ENCODE measurements at places on chromosomes 6 and 20. TPM values are rescaled to one million over a fixed set of nuclear protein-coding genes. Genes with fewer than 3 reads are reported as not detected.

- no peak for DNase-seq
Observed at GRCh38 chr6:159038914-159039884, 5.6 kb downstream of the TAGAP start.

GRCh38 chr20:32567384-32568178 is 17.6 kb downstream of the NOL4L start:
- DNase-seq: no peak

GRCh38 chr6:111484633-111484930 is 1.6 kb upstream of the REV3L start:
- DNase-seq: no peak

DNA sequence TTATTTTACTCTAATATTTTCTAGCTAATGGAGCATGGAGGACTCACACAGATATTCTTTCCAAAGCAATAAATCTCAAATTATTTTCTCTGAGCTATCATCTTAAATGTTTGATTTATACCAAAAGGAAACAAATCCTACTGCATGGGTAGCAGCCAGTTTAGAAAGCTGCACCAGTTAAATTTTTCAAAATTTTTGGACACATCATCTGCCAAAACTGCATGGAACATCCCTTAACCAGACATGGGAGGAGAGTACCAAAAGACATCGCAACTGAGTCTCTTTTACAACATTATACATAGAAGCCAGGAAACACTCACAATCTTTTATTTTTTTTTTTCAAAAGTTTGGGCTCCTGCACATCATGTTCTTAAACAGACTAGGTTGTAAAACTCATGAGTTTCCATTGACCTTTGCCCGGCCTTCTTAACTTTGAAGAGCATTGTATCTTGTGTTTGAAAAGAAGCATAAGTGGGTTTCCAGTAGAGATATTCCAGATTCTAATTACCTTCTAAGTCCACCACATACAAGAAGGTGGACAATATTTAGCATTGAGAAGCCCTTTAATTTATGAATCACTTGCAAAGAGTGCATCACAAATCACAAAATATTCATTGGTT is 87.7 kb upstream of the HMGCLL1 start:
- no peak for DNase-seq

GRCh38 chr20:62817975-62818591 is 1.2 kb downstream of the COL9A3 start:
- no peak for DNase-seq

- DNase-seq: peak; percentile 62
Observed at GRCh38 chr6:41332842-41333736, 2.3 kb upstream of the NCR2 start.

COMMD7 gene
- total RNA-seq: 28.7 TPM

LY6G6F gene
- not detected for total RNA-seq

DNA sequence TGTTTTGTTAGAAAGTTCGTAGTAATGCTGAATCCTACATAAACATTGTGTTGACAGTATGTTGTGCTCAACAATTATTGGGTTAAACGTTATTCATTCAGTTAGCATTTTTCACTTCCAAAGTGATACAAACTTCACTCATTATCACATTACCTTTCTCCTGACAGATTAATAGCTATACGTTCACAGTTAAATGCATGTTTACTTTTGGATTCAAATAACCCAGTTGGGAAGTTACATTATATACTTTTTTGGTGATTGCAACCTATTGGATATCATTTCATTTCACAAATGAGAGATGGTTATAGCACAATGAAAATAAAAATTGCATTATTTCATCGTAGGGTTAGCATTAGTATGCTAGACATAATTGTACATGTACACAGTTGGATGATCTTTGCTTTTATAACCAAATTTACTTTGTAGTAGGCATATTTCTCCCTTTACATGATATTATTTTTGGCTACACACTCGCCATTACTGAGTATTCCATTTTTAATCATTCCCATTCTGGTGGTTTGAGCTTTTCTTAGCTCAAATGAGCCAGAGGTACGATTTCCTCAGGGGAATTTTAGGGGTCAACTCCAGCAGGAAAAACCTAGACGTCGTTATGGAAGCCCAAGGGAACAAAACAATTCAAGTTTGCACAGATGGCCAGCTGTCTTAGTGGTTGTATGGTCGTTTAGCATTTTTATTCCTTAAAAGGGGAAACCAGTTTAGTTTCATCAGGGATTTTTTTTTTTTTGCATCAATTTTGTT is 2.1 kb upstream of the HIVEP1 start:
- no peak for DNase-seq

DNA sequence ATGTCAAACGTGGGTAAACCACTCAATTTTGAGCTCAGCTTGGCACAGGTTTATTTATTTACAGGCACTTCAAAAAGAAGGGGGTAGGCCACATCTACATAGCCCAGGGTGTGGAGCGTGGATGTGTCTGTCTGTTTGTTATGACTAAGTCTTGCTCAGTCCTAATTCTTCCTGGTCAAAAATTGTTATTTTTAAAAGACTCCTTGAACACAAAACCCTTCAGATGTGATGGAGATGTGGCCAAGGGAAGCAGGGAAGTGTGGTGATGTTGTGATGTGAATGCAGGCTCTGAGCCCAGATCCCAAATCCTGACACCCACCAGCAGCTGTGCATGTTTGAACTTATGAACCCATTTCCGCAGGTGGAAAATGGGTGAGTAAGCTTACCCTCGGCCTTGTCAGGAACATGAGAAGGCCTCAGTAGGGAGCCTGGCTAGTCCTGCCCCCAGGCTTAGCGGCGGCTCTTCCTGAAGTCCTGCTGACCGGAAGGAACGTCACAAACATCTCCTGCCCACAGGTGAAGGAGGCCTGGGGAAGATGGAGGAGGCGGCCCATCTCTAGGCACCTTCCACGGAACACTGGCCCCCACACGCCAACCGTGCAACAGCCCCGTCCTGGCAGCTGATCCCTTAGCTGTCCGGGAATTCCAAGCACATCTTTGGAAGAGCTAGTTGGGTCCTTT is 119.7 kb downstream of the MYLK4 start:
- DNase-seq: no peak

TLDC2 gene
- total RNA-seq: 3.9 TPM

MYMX gene
- total RNA-seq: not detected

CRISP3 gene
- total RNA-seq: 19.2 TPM

SLC32A1 gene
- total RNA-seq: not detected

- peak; percentile 52 for DNase-seq
Observed at GRCh38 chr20:36285746-36286447, 20.2 kb upstream of the DLGAP4 start.

FABP7 gene
- total RNA-seq: not detected

GRCh38 chr6:158070513-158070912 is 88.8 kb downstream of the SYNJ2 start:
- no peak for DNase-seq

CGA gene
- not detected for total RNA-seq

GRCh38 chr6:142647449-142648035 is 297.4 kb downstream of the HIVEP2 start:
- DNase-seq: no peak

- DNase-seq: no peak
Observed at GRCh38 chr6:5197084-5197483, 63.7 kb downstream of the LYRM4 start.

GRCh38 chr6:33329058-33329457 is 11.5 kb upstream of the ZBTB22 start:
- DNase-seq: no peak

DNA sequence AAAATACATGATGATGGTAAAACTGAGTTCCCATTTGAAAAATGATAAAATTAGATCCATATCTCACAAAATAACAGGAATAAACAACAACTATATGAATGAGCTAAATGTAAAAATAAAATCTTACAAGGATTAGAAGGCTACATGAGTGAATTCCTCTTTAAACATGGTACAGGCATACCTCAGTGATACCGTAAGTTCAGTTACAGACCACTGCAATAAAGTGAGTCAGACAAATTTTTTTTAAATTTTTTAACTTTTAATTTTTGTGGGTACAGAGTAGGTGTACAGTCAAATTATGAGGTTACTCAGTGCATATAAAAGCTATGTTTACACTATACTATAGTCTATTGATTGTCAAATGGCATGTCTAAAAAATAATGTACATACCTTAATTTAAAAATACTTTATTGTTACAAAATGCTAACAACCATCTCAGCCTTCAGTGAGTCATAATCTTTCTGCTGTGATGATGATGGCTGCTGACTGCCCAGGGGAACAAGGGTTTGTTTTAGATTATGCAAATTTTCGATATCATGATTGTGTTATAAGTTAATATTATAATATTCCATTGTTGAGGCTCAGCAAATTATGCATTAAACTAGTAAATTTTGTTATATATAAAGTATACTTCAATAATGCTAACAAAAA is 222.8 kb upstream of the RUNX2 start:
- no peak for DNase-seq

DNA sequence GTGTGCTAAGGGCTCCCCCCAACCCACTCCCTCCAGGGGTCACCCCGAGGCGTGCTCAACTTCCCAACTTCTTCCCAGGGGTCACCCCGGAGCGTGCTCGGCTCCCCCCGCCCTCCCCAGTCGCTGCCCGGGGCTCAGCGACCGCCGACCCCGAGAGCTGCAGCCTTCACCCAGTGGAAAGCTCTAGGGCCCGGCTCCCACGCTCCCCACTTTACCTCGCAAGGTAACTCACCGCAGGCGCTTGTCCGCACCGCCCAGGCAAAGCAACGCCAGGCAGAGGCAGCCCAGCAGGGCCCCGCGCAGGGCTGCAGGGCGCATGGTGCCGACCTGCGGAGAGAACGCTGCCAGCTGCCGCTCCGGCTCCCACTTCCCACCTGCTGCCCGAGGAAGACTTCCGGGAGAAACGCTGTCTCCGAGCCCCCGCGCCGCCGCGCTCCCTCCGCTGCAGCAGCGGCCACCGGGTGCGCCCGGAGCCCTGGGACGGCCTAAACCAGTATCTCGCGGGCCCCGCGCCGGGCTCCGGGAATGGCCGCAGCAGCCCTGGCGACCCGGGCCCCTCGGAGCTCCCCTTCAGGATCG is 396 bp downstream of the RNASET2 start:
- no peak for DNase-seq

DNA sequence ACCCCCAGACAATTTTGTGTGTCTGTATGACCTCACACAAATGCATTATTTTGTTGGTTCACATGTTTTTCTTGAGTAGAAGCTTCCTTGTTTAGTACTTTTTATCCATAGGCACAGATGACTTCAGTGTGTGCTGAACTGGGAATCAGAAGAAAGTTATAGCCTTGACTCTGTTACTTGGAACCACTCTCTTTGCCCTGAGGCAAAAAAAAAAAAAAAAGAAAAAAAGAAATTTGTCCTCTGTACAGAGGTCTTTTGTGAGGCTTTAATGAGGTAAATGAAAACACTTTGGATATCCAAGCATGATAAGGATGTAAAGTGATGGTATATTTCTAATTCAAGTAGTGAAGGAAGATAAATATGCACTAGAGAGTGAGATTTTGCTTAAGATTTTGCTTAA is 51.9 kb downstream of the TRMT11 start:
- no peak for DNase-seq

SLC17A3 gene
- total RNA-seq: not detected

DNA sequence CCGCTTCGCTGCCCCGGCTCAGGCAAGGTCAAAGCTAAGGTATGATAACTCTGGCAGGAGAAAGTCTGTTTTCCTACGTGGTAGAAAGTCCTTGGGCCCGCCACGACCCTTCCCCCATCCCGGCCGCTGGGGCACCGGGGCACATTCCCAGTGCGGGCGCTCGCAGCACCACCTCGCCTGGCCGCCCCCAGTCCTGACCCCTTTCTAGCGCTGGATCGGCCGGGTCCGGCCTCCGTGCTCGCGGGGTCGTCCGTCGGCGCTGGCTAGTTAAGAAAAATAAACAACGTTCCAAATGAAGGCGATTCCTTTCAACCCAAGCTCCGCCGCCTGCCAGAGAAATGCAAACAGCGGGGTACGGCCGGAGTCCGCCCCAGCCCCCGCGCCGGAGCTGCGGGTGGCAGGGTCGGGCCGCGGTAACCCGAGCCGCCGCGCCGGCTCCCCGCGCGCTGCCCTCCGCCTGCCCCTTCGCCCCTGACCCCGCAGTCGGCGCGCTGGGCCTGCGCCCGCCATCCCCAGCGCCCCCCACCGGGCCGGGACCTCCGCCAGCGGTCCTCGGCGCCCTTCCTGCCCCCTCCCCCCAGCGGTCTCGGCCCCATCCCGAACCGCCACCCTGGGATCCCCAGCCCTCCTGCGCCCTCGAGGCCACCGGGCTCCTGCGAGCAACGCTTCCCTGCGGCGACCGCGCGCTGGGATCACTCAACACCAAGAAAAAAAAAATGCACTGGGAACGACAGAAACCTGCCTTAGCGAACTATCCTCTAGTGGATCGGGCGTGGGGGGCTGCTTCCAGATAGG is 37.6 kb downstream of the NCR2 start:
- DNase-seq: no peak

DNA sequence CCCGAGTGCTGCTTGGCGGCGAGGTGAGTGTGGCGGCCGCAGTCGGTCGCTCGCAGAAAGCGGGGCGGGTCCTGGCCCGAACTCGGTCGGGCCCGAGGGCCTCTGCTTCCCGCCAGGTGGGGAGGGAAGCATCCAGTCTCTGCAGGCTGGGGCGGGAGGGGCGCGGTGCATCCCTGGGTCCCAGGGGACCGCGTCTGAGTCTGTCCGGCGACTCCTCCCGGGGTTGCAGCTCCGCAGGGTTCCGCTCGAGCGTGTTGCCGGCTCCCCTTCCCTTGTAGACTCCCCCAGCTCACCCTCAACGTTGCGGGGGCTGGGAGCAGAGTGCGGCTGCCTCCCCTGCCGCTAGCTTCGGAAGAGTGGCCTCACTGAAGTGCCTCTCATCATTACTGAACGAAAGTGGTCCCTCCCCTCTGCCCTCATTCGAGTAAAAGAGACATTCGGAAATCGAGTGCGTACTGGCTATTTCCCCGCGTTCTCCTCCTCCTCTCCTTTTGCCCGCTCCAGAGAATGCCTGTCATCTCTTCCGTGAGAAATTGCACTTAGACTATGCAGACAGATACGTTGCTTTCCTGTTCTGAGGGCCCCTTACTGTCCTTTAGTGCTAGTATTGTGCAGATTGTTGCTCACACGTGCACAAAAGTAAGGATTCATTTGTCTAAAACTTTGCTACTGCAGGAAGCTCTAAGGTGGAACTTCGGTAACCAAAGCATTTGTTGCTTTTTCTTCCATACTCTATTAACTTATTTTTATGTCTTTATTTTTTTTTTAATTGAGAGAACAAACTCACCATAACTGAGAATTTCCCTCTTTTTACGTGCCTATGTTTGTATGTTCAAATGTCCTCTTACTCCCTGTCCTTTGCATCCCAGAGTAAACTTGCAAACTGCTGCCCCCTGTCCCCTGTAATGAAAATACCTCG is 751 bp downstream of the MAP3K4 start:
- no peak for DNase-seq

DNA sequence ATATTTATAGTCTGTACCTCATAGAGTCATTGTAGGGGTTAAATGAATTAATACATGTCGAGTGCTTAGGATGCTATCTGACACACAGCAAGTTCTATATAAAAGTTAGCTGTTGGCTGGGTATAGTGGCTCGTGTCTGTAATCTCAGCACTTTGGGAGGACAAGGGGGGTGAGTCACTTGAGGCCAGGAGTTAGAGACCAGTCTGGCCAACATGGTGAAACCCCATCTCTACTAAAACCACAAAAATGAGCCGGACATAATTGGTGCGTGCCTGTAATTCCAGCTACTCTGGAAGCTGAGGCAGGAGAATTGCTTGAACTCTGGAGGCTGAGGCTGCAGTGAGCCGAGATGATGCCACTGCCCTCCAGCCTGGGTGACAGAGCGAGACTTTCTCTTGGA is 222.9 kb downstream of the UBE3D start:
- DNase-seq: no peak

TRERF1 gene
- 20.6 TPM for total RNA-seq

Measured in vagina (tissue), 2 donors.